ENCODE measurements at places on chromosomes 1 and 21.

- no peak for DNase-seq
Observed at GRCh38 chr1:195754874-195755273, 853.4 kb downstream of the KCNT2 start.

DNA sequence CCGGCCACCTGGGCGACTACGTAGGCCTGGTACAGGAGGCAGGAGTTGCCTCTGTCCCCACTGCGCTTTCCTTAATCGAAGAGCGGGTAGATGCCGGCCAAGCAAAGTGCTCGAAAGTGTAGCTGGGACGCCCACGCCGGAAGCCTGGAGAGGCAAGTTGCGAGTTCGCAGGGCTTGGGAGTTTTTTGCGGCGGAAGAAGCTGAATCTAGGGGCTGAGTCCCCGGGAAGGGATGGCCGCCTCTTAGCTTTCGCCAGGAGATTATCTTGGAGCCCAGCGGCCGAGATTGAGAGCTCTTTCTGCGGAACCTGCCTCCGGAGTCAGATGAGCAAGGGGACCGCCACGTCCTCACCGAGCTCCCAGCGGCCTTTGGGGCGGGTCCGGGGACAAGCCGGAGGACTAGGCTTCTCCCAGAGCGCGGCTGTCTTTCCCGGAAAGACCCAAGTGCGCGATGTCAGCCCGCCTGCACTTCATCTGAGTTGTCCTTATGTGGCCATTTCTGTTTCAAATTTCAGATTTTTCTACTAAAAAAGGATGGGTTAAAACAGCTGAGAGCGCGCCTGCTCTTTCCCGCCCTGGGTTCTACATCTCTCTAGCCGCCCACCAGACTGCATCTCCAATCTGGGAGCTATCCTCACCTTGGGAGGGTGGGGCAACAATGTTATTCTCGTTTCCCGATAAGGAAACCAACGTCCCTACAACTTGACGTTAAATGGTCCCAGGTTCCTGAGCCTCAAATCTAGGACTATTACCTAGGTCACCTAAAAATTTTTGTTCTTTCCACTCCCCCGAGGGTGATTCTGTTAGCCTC is 12.4 kb upstream of the TBX15 start:
- DNase-seq = no peak

DNA sequence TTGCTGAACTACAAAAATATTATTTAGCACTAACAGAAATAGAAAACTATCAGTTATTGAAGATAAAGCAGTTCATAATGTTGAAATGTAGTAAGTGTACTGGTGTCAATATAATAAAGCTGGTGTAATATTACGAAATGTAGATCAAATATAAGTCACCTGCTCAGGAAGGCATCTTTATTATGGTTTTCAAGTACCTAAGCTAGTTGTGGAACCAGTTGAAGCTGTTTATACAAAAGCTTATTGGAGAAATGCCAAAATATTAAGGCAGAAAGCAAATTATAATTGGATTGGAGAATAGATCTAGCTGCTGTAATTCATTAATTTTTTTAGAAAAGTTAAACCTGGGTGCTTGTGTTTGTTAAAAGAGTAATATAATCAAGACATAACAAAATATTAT is 6.2 kb upstream of the MARK1 start:
- no peak for DNase-seq

DNA sequence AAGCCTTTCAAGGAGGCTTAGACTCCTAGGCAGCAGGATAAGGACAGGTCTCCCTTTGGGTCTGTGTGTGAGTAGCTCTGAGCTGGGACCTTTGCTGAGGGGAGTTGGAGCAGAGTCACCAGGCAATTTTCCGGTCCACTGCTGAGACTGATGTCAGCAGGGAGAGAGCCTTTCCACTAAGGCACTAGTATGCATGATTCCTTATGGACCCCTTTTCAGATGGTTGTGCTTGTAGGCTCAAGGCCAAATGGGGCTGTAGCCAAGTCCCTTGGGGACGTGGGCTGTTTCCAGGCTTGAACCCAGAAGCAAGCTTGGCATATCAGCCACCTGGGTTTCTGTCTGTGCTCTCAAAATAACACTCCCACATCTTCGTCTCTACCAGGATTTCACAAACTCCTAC is 73.0 kb downstream of the CCDC18 start:
- no peak for DNase-seq

- DNase-seq = no peak
Observed at GRCh38 chr1:209529233-209529632, 54.3 kb upstream of the CAMK1G start.

DNA sequence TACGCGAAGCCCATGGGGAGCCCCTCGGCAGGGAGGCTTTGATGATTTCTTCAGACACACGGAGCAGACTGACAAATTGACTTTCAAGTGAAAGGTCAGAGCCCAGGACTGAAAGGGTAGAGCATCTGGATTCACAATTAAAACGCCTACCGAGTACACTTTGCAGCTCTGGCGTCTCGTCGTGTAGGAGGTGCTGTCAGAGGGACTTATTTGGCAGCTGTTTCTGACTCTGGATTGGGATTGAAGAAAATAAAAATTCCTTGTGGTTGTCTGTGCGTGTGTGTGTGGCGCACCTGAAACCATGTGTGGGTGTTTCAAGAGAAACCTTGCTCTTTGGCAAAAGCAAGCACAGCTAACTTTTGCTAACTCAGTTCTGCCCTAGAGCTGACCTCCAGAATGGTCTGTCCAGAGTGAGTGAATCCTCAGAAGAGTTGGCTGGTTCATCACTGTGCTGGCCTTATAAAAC is 348.7 kb downstream of the HLX start:
- DNase-seq = no peak

DNA sequence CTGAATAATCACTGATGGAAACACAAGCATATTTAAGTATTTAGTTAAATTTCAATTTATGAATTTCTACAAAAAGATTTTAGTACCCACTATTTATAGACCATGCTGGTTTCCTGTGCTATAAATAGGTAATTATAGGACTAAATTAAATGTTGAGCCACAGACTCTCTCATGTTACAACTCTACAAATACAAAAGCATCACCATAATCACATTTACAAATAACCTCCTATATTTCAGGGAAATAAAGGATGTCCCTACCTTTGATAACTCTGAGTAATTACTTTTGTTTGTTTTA is 32.6 kb upstream of the CCDC190 start:
- no peak for DNase-seq

DNA sequence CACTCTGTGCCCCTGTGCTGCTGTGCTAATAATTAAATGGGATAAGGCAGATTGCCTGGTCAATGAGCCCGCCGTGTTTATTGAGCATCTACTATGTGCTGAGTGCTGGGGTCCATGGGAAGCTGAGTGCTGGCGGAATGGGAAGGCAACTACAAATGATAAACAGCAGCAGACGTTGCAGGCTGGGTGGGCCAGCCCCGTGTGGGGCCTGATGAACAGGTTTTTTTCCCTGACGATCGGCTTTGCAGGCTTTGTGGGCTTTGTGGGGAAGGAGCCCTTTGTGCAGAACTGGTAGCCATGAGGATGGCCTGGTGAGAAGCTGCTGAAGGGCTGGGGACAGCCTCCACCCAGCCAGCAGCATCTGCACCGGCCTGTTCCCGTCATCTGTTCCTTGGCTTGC is 3.5 kb downstream of the PDE9A start:
- DNase-seq = no peak

GRCh38 chr1:159248311-159248710 is 43.6 kb downstream of the ACKR1 start:
- DNase-seq = no peak

DNA sequence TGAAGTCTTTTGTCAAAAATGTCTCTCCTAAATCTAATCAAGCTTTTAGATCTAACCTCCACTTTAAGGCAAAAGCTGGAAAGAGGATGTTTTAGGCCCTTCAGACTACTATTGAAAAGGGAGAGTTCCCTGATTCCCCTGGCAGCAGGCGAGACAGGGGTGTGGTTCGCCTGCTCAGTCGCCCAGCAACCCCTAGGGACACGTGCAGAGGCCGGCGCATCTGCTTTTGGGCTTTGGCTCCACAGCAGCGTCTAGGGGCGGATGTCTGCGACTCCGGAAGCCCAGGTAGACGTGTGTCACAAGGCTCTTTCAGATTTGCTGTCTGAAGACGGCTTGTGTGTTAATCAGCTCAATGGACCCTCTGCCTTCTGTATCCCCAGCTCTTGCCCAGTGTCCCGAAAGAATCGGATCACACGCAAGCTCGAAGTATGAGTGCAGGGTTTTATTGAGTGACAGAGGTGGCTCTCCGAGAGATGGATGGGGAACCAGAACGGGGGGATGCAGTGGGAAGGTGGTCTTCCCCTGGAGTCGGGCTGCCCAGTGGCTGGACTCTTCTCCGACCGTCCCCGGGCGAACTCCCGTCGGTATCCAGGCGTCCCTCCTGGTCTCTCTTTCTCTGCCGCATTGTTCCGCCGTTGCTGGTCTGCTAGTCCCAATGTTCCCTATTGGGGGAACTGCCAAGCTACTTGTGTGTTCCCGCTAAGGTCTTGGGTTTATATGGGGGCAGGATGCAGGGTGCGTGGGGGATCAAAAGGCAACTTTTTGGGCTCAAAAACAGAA is 45.5 kb downstream of the OLFML2B start:
- DNase-seq = no peak

DNA sequence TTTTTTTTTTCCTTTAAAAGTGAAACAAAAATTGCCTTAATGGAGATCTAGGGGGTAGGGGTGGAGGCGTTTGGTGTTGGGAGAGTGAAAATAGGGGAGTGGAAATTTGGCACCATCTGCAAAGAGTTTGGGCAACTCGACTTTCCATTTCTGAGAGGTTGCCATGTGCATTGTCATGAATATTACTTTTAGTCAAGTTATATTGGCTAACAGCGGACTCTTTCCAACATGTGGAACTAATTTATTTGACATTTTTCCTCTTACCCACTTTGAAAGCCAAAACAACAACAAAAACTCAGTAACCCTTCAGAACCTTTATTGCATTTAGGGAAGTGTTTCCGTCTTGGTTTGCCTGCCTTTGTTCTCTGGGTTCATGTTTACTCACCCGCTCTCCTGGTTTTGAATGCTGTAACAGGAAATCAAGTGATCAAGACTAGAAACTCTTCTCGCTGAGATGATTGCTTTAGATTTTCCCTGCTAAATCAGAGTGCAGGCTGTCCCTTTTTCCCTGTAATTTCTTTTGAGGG is 70.4 kb downstream of the CACHD1 start:
- DNase-seq = peak; percentile 32

DNA sequence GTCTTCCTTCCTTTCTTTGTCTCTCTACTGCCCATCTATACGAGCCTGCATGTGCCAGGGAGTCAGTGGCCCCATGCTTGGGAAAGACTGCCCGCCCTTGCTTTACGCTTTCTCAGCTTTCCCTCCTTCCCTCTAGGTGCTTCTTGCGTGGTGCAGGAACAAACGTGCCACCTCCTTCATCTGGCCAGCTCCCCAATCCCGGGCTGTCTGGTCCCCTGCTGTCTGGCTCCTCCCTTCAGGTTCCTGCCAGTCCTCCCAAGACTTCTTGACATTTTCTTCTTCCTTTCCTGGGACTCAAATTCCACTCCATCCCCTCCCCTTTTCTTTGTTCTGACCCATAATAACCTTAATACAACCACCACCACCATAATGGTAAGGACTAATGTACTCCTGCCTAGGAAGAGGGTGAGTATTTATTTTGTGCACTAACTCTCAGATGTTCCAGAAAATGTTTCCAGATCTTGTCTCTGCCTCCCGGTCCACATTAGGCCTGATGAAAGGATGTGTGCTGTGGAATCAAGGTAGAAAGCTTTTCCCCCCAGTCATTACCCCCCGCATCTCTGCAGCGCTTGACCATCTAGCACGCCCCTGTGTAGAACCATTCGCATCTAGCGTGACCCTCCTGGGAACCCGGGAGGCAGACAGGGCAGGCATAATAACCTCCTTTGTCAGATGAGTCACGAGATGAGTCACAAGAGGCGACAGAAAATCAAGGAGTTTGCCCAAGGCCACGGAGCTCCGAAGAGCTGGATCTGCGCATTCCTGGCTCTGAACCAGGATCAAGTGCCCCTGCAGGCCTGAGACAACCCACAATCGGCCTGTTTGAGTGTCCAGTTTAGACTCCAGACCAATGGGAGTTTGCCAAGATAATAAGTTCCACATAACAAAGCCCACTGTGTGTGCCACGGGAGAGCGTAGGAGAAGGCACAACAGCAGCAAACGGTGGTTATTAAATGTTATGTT is 60.1 kb upstream of the NEK2 start:
- peak; percentile 43 for DNase-seq

DNA sequence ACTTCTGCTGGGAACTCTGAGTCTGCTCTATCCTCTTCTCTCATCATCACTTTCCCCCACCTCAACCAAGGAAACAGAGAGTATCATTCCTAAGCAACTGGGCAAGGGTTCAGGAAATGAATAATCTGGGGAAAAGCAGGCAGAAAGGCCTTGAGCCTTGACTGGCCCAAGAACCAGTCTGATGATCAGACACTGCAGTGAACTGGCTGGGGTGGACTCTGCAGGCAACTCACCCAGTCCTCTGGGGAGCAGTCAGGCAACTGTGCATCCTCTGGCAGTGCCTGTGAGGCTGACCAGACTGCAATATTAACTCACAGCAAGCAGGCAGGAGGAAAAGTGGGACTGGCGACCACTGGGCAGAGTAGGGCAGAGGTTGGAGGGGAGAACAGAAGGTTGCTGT is 991 bp downstream of the ANKRD35 start:
- no peak for DNase-seq

DNA sequence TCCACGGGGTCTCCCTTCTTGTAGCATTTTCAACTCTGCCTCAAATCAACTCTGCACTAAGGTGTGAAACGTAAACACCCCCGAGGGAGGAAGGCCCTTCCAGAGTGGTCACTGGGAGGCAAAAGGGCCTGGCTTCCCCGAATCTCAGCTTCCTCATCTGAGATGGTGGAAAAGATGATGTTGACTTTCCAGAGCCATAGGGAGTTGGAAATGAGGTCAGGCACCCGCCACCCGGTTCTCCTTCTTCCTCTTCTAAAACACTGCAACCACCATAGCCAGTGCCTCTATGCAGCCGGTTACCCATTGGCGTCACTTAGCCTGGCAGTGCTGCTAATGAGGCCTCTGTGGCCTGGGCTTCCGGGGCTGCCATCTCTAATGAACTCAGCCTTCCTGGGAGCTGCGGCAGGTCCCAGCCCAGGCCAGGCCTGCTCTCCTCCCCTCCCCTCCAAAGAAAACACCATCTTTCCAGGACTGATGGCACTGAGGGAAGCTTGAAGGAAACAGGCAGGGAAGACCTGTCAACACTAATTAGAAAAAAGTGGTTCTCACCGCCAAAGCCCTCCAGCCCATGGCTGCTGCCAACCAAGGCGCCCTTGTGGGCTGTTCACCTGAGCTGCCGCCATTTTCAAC is 175.0 kb downstream of the KAZN start:
- no peak for DNase-seq

DNA sequence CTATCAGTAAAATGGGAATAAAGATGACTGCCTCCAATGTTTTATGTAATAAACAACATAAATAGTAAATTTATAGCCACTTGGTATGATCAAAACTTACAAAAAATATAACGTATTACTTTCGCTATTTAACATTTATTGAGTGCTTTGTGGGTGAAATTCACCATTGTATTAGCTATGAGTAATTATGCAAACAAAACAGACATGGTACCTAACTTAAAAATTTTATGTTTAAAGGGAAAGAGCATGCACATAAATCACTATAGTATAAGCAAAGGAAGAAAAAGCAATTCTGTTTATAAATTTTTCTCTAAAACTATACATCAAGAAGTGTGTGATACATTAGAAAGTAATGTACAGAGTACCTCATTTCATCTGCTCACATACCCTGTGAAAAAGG is 1046.2 kb downstream of the NCAM2 start:
- no peak for DNase-seq
